Esophagus muscularis mucosa (tissue), 4 donors: ENCODE measurements at places on chromosomes 11 and 22. TPM values are rescaled to one million over a fixed set of nuclear protein-coding genes. Genes with fewer than 3 reads are reported as not detected.

GRCh38 chr22:19983741-19984140 is 32.9 kb downstream of the ARVCF start:
- DNase-seq: no peak

- no peak for DNase-seq
These were observed 237.2 kb downstream of the LRRC4C start for GRCh38 chr11:41222236-41222635.

GRCh38 chr11:48000432-48000831 is 20.1 kb downstream of the PTPRJ start:
- DNase-seq: no peak

- DNase-seq: no peak
These were observed 642 bp downstream of the NAA40 start for GRCh38 chr11:63939397-63939891.

GRCh38 chr22:36259615-36260300 is 6.8 kb downstream of the APOL1 start:
- no peak for DNase-seq

The ARAP1 gene
- 115 TPM for total RNA-seq

DNA sequence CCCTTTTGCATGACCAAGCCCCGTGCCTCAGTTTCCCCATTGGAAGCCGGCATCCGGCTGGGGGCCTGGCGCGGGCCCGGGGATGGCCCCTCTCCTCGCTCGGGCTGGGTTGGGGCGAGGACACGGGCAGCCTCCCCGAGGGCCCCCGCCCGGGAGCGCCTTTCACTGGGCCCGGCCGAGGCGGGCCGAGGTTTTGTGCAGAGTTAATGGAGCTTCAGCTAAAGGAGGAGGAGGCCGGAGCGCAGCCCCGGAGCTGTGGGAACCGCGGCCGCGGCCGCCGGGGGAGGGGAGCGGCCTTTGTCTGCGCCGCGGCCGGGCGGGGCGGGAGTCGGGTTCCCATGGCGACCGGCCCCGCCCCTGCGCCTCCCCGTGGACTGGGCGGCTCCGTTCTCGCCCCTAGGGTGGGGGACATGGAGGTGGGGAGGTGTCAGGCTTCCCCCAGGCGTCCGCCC is 1.4 kb upstream of the MAPK11 start:
- DNase-seq: no peak
